ENCODE measurements at places on chromosomes 12 and 14. TPM values are rescaled to one million over a fixed set of nuclear protein-coding genes. Genes with fewer than 3 reads are reported as not detected.

PGF gene
- total RNA-seq: 11.5 TPM

TIMELESS gene
- total RNA-seq: 16.2 TPM

TMEM132D gene
- total RNA-seq: 0.50 TPM

KLHDC1 gene
- total RNA-seq: 10.9 TPM

PAPLN gene
- 24.5 TPM for total RNA-seq

BRMS1L gene
- total RNA-seq: 7.6 TPM

PRICKLE1 gene
- 7.9 TPM for total RNA-seq

DNA sequence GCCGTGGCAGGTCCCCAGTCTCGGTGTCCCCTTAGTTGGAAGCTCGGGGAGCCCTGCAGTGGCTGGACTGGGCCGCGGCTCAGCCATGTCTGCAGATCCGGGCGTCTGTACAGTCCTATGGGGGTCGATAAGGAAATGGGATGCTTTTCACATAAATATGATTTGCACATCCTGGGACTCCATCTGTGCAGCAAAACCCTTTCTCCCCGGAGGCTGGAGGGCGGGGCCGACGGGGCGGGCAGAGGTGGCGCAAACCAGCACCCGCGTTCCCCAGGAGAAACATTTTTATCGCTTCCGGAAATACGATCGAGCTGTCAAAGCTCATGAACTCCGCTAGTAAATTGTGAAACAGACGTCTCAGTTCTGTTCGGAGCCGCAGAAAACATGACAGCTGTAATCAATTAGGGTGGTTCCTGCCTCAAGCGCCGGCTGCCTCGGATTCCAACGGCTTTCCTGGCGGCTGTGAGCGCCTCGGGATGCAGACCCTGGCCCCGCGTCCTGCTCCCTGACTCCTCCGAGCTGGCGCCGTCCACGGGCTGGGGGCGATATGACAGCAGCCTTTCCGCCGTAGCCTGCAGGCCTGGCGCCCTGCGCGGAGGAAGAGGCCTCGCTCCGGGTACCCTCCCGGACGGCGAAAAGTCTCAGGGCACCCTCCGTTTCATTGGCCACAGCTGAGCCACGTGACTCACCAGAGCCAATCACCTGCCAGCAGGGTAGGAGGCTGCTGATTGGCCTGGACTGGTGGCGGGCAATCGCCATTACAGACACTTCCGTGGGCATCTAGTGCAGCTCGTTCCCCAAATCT is 23.0 kb downstream of the DIO3 start:
- no peaks in the 10 kb centered on the region for H3K36me3 ChIP-seq
- peak; percentile 76 for DNase-seq
- no peak overlapping the region for H3K27ac ChIP-seq
- H3K27me3 ChIP-seq: no peaks in the 10 kb centered on the region
- H3K4me3 ChIP-seq: peak overlapping the region; percentile 41
- H3K4me1 ChIP-seq: peaks cover 7% of the 10 kb centered on the region

- DNase-seq: no peak
- no peaks in the 10 kb centered on the region for H3K27me3 ChIP-seq
- no peaks in the 10 kb centered on the region for H3K4me1 ChIP-seq
- H3K36me3 ChIP-seq: no peaks in the 10 kb centered on the region
Measured at GRCh38 chr12:81167694-81168093, 89.8 kb downstream of the ACSS3 start.

GRCh38 chr12:55416961-55417360 is 9.1 kb upstream of the OR6C76 start:
- no peaks in the 10 kb centered on the region for H3K27me3 ChIP-seq
- no peaks in the 10 kb centered on the region for H3K4me1 ChIP-seq
- no peak overlapping the region for H3K4me3 ChIP-seq

- H3K36me3 ChIP-seq: no peaks in the 10 kb centered on the region
- H3K4me1 ChIP-seq: no peaks in the 10 kb centered on the region
- H3K27ac ChIP-seq: no peak overlapping the region
- DNase-seq: no peak
Measured at GRCh38 chr12:2540535-2540941, 254.2 kb upstream of the FKBP4 start.

DNA sequence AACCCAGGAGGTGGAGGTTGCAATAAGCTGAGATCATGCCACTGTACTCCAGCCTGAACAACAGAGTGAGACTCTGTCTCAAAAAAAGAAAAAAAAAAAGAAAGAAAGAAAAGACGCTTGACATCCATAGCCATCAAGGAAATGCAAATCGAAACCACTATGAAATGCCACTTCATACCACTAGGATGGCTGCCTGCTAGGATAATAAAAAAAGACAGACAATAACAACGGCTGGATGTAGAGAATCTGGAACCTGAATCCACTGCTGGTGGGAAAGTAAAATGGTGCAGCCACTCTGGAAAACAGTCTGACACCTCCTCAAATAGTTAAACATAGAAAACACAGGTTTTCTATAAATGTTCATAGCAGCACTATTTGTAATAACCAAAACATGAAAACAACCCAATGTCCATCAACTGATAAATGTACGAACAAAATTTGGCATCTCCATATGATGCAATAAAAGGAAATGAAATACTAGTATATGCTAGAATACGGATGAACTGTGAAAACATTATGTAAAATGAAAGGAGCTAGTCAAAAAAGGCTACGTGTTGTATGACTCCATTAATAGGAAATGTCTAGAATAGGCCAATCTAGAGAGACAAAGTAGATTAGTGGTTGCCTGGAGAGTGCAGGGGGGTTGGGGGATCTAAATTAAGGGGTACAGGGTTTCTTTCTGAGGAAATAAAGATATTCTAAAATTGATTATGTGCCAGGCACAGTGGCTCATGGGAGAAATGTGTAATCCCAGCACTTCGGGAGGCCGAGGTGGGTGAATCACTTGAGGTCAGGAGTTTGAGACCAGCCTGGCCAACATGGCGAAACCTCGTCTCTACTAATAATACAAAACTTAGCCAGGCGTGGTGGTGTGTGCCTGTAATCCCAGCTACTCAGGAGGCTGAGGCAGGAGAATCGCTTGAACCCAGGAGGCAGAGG is 9.7 kb downstream of the WSB2 start:
- H3K4me1 ChIP-seq: peaks cover 12% of the 10 kb centered on the region
- H3K27ac ChIP-seq: no peak overlapping the region
- no peaks in the 10 kb centered on the region for H3K27me3 ChIP-seq
- no peak for DNase-seq

GRCh38 chr14:69288956-69289705 is 29.2 kb downstream of the GALNT16 start:
- no peaks in the 10 kb centered on the region for H3K27me3 ChIP-seq
- no peaks in the 10 kb centered on the region for H3K36me3 ChIP-seq
- no peak for DNase-seq
- H3K4me3 ChIP-seq: no peak overlapping the region

- no peaks in the 10 kb centered on the region for H3K36me3 ChIP-seq
- no peaks in the 10 kb centered on the region for H3K27me3 ChIP-seq
- no peaks in the 10 kb centered on the region for H3K4me1 ChIP-seq
- no peak overlapping the region for H3K27ac ChIP-seq
Measured at GRCh38 chr12:90268574-90268973, 559.9 kb upstream of the ATP2B1 start.

DNA sequence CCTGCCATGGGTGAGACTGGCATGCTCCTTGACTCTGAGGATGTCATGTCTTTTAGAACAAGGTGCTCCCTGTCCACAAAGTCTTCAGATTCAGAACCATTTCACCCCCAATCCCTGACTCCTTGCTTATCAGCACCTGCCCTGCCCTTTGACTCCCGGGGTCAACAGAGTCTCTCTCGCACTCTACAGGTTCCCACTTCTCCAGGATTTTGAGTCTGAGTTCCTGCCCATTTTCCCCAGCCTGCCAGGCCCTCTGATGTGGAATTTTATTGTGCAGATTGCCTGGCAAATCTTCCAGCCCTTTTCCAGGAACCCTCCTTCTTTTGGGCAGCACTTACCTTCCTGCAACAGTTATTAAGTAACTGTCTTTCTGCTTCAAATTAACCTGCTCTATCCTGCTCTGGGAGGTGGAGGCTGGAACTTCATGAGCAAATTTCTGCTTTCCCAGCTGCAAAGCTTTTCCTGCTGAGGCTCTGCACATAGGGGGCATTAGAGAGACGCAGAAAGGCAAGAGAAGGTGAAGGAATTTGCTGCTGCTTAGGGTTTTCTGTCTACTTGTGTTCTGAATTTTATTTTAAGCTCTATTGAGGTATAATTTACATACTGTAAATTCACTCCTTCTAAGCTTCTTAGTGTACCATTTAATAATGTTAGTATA is 259.1 kb downstream of the PCNX1 start:
- H3K36me3 ChIP-seq: no peaks in the 10 kb centered on the region
- H3K27me3 ChIP-seq: no peaks in the 10 kb centered on the region
- peaks cover 14% of the 10 kb centered on the region for H3K4me1 ChIP-seq
- no peak overlapping the region for H3K27ac ChIP-seq
- peak; percentile 72 for DNase-seq

DNA sequence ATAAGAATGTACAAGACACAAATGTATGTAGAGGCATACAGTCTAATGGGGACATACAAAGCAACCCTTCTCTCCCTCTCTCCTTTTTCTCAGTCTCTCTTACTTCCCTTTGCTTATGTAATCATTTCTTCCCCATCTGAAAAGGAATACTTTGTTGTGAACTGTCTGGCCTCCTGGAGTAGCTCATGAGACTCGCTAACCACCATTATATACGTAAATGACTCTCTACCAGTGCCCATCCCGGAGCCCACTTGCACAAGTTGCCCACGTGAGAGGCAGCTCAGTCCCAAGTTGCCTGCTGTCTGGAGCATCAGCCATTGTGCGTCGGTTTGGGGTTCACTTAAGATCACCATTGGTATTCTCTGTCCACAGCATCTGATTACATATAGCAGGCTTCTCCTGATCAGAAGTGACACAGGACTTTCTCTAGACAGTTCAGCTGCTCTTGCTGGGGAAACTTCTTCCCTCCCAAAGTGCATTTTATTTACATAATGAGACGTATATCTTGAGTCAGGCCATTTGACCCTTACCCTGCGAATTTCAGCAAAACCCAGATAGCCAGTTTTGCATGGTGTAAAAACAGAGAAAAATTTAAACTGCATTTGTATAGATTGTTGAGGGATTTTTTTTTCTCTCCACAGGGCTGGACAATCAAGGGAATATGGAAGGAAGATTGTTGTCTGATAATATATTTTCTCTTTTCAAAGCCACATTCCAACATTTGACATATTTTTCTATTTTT is 220.7 kb upstream of the EGLN3 start:
- H3K27me3 ChIP-seq: no peaks in the 10 kb centered on the region
- no peak overlapping the region for H3K27ac ChIP-seq
- H3K4me3 ChIP-seq: no peak overlapping the region

DNA sequence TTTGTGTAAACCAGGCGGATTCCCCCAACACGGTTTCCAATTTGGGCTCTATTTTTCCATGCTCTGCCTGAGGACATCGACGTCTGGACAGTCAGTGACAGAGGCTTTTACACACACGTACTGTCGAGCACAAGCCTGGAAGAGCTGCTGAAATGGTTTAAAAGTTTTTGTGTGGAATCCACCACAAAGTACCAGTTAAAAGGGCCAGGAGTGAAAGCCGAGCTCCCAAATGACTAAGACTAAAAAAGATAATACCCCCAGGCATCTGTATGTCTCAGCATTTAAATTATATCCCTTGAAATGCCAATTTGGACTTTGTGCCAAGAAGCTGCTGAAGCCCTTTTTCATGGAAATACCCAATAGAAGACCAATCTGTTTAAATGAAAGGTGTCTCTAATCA is 173.2 kb downstream of the EGLN3 start:
- H3K27me3 ChIP-seq: no peaks in the 10 kb centered on the region
- H3K4me1 ChIP-seq: no peaks in the 10 kb centered on the region
- no peak for DNase-seq
- no peaks in the 10 kb centered on the region for H3K36me3 ChIP-seq
- no peak overlapping the region for H3K27ac ChIP-seq

DNA sequence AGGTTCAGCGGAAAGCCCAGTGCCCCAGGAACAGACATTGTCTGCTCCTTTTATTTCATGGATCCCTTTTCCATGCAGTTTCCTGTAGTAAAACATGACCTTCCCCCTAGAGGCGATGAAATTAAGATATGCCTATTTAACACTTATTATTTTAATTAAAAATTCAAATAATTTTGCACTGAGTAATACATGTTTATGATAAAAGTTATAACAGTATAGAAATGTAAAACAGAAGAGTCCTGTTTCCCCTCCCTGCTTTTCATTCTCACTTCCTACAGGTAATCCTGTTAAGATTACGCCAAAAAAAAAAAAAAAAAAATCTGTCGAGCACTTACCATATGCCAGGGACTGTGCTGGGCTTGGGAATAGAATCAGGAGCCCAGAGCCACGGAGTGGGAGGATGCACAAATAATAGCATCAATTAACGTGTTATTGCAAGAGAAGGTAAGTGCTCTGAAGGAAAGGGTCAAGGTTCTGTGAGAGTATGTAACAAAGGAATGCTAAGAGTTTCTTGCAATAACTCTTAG is 830 bp upstream of the LPCAT3 start:
- no peaks in the 10 kb centered on the region for H3K27me3 ChIP-seq
- no peaks in the 10 kb centered on the region for H3K36me3 ChIP-seq
- H3K27ac ChIP-seq: no peak overlapping the region
- no peak for DNase-seq
- peaks cover 9% of the 10 kb centered on the region for H3K4me1 ChIP-seq

GRCh38 chr14:95044463-95045105 is 112.7 kb downstream of the DICER1 start:
- H3K27me3 ChIP-seq: no peaks in the 10 kb centered on the region
- H3K4me1 ChIP-seq: no peaks in the 10 kb centered on the region
- no peak for DNase-seq
- H3K27ac ChIP-seq: no peak overlapping the region

DNA sequence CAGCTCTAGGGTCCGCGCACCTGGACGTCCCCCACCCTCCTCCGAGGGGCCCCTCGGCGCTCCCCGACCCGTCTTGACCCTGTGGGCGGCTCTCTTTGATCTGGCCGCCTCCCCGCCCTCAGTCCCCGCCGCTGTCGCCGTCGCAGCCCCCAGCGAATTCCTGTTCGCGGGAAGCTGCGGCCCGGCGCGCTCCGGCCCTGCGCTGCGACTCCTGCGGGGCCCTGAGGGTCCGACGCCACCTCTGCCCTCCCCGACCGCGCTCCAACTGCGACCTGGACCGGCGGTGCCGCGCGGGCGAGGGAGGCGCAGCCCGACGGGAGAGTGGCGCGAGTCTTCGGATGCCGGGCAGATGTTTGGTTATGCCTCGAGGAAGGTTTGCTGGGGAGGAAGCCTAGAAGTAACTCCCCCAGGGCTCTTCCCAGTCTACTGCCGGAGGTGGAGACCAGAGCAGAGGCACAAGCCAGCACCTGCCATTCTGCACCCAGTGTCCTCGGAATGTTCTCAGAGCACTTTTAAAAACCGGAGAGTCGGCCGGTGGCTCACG is 440 bp upstream of the ISM2 start:
- no peaks in the 10 kb centered on the region for H3K27me3 ChIP-seq
- H3K4me1 ChIP-seq: peaks cover 15% of the 10 kb centered on the region
- DNase-seq: peak; percentile 20
- peak overlapping the region; percentile 55 for H3K4me3 ChIP-seq

DNA sequence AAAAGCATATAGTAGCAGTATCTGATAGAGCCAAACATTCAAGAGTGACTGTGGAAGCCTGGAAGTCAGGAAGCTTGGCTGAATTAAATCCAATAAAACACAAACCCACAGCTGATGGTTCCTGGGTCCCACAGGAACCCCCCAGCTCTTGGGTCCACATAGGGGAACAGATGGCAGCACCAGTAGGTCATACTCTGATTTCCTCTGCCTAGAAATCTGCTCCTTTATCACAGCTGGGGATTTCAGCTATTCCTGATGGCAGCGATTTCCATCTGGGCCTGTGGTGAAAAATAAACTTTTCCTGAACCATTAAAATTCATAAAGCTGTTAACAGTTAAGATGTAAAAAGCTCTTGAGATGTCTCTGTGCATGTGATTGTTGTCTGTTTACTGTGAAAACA is 202.0 kb upstream of the FRMD6 start:
- no peak overlapping the region for H3K4me3 ChIP-seq
- H3K27me3 ChIP-seq: no peaks in the 10 kb centered on the region
- peaks cover 18% of the 10 kb centered on the region for H3K4me1 ChIP-seq
- no peak overlapping the region for H3K27ac ChIP-seq
- no peaks in the 10 kb centered on the region for H3K36me3 ChIP-seq
